ENCODE measurements at places on chromosomes 4 and X.

GRCh38 chr4:30536231-30536630 lies 183.9 kb upstream of the PCDH7 start:
- no peak for DNase-seq

- DNase-seq, result no peak
These were observed 10.8 kb downstream of the APOO start for GRCh38 chrX:23896981-23897380.

- DNase-seq, result no peak
These were observed 211.7 kb upstream of the AGTR2 start for GRCh38 chrX:115958687-115959359.

DNA sequence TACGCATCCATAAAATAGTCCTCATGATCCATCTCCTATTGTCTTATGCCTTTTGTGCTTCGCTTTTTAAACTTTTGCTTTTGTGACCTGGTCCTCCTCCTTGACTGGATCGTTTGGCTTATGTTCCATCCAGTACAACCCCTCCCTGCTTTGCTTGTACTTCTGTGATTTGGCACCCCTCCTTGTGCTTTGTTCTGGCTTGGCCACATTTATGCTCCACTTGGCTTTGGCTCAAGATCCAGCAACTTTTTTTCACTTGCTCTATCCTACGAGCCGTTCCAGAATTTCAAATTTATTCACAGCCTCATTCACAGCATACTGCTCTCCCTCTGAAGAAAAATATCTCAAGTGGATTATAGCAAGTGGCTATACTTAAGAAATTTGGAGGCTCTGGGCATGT lies 28.0 kb upstream of the GLRA2 start:
- DNase-seq, result no peak

GRCh38 chr4:9765091-9765490 lies 16.3 kb upstream of the DRD5 start:
- DNase-seq, result no peak

DNA sequence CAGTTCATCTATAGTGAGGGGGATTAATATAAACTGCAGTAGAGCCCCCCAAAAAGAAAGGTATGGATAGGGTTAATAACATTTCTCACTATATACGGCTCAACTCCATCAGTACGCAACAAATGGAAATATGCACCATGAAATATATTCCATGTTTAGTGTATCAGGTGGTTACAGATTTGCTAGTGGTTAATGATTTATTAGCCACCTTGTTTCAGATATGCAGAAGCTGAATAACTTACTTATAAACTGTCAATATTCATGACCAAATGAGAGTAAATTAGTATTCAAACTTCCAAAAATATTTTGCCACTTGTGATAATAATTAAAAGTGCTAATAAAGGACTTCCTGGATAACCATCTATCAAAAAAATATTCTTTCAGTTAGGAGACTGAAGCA lies 14.8 kb downstream of the AMTN start:
- DNase-seq, result no peak

GRCh38 chrX:78945186-78945912 lies at the start of gene P2RY10:
P2RY10 (plus strand) TSS chrX:78945391; CDS start chrX:78960521, 15,130 bp downstream.
- no peak for DNase-seq

- DNase-seq, result peak; percentile 48
These were observed 36.0 kb upstream of the SPANXC start for GRCh38 chrX:141278306-141278705.

DNA sequence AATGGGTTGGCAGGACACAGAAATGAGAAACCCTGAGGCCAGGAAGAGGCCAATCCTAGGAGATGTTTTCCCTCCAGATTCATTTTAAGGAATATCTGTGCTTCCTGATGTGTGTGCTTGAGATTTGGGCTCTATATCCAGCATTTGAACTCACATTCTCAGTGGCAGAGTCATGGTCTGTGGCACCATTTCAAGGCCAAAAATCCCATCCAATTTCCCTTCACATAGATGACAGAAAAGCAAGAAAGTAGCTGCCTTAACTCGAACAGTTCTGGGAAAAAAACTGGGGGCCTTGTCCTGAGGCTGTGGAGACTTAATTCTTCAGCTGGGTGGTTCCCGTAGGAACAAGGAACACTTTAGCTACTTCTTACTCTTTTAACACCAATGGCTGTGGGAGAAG lies 27.4 kb downstream of the TAF7L start:
- peak; percentile 4 for DNase-seq

GRCh38 chr4:56958111-56958517 lies 19.3 kb downstream of the NOA1 start:
- peak; percentile 99 for DNase-seq

DNA sequence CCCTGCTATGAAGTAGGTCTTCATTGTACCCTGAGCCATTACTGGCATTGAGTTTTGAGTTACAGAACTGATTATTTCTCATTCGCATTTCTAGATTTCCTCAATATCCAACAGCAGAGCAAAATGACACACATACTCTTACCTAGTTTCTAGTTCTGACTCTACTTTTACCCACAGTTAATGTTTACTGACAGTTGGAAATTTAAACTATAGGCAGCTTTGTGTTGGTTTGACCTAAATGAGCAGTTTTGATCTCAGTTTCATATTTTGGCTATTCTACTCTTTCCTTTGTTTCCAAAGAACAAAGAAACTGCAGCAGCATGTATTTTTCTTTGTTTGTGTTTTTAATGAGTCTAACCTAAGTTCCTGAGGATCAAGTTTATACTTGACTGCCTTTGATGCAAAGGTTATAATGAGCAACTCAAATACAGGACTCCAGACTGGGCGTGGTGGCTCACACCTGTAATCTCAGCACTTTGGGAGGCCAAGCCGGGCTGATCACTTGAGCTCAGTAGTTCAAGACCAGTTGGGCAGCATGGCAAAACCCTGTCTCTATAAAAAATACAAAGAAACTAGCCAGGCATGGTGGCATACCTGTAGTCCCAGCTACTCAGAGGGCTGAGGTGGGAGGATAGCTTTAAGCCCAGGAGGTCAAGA lies 30.4 kb downstream of the TXK start:
- DNase-seq, result no peak

DNA sequence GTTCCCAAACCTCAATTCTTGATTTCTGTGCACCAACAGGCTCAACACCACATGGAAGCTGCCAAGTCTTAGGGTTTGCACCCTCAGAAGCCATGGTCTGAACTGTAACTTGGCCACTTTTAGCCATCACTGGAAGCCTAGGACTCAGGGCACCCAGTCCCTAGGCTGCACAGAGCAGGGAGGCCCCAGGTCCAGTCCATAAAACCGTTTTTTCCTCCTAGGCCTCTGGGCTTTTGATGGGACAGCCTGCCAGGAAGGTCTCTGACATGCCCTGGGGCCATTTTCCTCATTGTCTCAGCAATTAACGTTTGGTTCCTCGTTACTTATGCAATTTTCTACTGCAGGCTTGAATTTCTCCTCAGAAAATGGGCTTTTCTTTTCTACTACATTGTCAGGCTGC lies 1259.6 kb downstream of the RAPGEF2 start:
- no peak for DNase-seq

DNA sequence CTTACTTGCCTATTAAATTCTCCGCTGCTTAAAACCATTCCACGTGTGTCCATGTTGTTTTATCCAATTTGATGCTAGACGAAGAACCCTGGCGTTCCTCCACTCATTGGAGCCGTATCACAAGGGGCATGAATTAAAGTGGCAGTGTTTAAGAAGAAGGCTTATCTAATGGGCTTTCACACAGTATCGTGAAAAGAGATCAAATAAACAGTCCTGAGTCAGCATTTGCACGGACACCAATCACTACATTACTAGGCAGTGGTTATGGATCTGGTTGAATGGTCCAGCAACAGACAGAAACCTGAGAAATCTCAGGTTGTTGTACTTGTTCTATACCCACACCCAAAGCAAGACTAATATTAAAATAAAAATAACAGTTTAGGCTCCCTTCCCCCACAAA lies 671.6 kb downstream of the FAT4 start:
- no peak for DNase-seq

DNA sequence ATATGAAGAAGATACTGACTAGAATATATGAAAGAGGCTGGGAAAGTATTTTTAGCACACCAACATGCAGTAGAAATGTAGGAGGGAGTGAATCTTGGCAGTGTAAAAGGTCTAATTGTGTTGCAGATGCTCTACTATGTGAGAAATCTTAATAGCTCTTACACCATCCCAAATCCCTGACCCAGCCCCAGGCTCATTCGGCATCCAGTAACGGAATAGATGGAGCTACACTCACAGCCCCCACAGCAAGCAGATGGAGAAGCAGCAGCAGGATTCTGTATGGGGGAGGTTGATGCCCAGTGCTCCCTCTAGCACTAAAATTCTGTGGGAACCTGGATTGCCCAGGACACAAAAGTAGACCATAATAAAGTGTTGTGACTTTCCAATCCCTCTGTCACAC lies 153.2 kb upstream of the PRDX4 start:
- no peak for DNase-seq

GRCh38 chrX:10474913-10475568 lies 145.3 kb downstream of the MID1 start:
- no peak for DNase-seq

- no peak for DNase-seq
These were observed 41.5 kb upstream of the SMIM10 start for GRCh38 chrX:134949271-134949670.

- DNase-seq, result no peak
These were observed 12.8 kb downstream of the RASL11B start for GRCh38 chr4:52874948-52875347.

DNA sequence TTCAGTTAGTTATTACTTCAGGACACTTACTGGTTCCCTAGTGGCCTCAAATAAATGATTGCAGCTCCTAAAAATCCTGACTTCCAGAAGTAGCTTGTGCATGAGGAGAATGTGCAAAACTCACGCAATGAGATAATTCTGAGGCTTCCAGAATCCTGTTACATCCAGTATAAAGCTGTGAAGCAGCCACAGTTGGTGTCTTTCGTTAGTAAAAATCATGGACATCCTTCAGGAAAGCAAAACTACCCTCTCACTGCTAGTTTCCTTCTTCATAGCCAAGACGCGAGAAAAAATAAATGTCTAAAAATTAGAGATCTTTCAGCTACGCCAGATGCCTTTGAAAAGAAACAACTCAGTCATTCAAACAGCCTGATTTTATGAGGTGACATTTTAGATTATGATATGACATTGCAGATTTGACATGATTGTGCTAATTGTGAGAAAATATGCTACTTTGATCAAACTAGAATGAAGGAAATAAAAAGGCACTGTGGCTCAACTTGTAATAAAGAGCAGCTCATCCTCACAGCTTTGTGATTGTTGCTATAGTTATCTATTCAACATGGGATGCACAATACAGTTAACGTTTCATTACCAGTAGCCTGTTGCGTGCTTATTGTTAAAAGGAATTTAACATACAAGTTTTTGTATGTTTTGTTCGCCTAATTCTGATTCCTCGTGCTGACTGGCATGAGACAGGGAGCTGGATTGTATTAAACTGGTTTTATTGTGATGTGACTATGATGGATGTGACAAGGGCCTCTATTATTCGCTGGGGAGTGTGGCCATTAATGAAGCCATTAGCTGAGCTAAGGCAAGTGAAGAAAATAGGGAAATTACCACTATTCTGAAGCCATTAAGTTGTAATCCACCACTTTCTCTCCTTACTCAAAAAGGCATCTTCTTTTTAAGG lies 40.5 kb downstream of the AFF2 start:
- no peak for DNase-seq

DNA sequence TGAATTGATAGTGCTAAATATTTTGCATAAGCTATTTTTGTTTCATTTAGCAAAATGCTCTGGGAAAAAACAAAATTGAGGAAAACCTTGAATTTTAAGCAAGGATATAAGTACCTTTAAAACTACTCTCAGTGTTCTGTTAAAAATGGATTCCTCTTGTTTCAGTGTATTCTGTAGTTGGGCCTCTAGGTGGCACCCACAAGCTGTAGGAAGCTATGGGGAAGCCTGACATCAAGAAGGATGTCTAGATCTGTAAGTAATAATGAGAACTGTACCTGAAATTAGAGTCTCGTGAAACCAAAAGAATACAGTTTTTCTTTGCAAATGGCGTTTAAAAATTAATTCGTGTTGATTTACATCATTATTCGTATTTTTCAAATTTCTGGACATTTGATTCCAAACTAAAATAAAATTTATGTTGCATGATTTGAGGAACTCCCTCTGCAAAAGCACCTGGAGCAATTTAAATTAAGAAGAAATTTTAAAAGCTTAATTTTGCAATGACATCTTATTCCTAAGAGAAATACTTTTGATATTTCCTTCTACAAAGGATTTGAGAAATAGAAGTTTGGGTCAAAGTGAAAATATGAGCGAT lies 51.2 kb downstream of the TMPRSS11E start:
- peak; percentile 80 for DNase-seq

DNA sequence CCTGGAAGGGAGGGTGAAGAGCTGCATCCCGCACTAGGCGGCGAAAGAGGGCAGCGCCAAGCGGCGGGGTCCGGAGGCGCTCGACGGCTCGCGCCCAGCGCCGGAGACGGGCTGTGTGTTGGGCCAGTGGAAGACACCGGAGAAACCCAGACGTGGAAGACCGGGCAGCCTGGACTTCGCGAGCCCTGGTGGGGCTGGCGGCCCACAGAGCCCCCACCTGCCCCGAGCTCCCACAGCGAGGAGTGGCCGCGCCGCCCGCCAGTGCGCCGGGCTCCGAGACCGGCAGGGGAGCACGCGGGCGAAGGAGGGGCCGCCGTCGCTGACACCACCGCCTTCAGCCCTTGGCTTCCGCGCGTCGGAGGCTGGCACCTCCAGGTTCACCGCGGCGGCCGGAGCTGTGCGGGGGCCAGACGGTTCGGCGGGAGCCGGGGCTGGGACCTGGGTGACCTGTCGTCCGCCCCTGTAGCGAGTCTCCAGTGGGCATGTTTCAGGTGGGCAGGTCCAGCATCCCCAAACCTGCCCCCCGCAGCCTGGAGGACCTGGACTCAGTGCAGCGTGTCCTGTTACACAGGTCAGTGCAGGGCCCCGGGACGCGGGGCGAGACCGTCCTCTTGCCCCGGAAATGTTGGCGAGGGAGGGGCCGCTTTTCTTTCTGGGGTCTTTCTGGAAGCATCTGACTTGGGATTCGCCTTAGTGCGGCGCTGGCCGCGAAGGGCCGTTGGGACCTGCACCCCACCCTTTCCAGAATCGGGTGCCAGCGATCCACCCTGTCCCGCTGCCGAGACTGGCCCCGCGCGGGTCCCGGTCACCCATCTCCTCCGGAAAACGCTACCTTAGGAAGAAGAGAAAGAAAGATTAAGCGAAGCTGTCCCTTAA lies 9.6 kb upstream of the INTU start:
- DNase-seq, result peak; percentile 75

GRCh38 chr4:135594521-135594920 lies 1392.9 kb upstream of the PABPC4L start:
- DNase-seq, result no peak

- peak; percentile 54 for DNase-seq
These were observed 27.6 kb upstream of the C1QTNF7 start for GRCh38 chr4:15400226-15400625.

DNA sequence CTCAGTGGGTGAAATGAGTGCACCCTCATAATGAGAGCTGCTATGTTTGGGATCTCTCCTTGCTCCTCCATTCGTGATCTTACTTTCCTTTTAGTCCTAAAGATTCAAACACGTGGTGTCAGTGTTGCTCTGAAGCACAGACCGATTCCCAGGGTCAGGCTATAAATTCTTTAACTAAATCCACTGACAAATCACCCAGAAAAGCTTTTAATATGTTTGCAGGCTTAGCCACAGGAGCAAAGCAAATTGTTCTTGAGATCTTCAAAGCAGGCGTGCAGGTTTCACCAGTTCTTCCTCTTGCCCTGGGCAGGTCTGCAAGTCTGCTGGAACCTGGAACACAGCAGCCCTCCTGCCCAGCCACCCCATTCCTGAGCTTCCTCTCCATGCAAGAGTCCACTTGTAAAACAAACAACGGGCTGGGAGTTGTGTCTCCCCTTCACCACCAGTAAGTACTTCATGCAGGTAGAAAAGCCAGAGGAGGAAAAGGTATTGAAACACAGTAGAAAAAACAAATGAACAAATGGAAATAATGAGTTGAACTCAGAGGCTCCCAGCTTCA lies 70.1 kb upstream of the ENPP6 start:
- peak; percentile 80 for DNase-seq
